ENCODE measurements at places on chromosomes 6 and 20.

- no peak for DNase-seq
Measured at GRCh38 chr20:61658563-61658962, 406.5 kb downstream of the CDH4 start.

DNA sequence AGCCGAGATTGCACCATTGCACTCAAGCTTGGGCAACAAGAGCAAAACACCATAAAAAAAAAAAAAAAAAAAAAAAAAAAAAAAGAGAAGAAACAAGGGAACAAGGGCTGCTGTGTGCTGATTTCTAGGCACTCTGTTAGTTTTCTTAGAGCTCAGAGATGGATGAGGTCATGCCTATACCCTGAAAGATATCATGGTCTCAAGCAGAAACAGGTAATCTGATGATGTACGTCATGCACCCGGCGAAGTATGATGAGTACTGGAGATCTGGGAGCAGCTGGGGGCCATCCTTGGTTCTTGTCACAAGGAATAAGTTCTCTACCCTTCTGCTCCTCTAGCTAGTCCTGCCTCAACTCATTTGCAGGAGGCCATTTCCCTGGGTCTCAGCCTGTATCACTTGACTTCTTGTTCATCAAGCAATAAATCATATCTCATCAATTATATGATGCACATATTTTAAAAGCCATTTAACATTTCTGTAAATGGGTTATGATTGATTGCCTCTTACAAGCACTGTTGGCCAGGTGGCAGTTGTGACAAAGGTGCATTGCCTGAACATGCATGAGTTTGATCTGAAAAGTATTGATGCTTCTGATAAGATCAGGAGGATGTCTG is 517.2 kb downstream of the DHX35 start:
- peak; percentile 24 for DNase-seq

GRCh38 chr6:123323452-123324329 is 313.1 kb downstream of the TRDN start:
- DNase-seq: no peak

DNA sequence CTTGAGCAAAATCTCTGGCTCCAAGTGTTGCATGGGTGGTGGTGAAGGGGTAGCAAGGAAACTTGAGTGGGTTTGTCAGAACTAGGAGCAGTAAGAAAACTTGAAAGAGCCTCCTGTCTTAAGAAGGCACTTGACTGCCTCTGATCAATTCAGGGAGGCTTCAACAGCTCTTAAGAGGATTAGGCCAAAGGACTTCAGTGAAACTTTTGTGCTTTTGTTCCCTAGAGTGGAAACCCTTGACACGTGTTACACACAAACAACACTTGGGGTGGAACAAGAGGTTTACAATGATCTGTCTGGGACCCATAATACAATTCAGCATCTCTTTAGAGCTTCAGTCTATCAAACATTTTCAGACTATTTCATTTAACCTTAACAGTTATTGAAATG is 80.1 kb upstream of the ARMC2 start:
- DNase-seq: no peak

DNA sequence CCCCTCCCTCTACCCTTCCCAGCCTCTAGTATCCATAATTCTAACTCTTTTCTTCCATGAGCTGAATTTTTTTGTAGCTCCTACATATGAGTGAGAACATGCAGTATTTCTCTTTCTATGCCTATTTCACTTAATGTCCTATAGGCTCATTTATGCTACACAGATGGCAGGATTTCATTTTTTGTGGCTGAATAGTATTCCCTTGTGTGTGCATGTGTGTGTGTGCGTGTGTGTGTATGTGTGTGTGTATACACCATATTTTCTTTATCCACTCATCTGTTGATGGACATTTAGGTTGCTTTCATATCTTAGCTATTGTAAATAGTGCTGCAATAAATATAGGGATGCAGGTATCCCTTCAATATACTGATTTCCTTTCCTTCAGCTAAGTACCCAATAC is 101.0 kb downstream of the ADAT2 start:
- DNase-seq: no peak

- DNase-seq: no peak
Measured at GRCh38 chr6:137370871-137371633, 123.1 kb downstream of the OLIG3 start.

- no peak for DNase-seq
Measured at GRCh38 chr6:111604259-111605099, 1.2 kb downstream of the TRAF3IP2 start.

DNA sequence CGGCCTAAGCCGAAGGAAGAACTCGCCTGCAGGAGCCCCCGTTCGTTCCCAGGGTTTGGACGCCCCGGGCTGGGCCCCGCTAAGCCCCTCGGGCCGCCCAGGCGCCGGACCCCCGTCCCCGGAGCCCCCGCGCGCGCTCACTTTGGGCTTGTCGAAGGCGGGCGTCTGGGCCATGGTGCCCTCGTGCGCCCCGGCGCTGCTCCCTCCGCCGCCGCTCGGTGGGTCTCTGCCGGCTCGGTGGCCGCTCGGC is 140 bp downstream of the ADA start:
- no peak for DNase-seq

GRCh38 chr6:112557961-112558360 is 210.8 kb downstream of the RFPL4B start:
- DNase-seq: no peak

GRCh38 chr6:158903801-158904200 is 84.6 kb upstream of the EZR start:
- DNase-seq: no peak

DNA sequence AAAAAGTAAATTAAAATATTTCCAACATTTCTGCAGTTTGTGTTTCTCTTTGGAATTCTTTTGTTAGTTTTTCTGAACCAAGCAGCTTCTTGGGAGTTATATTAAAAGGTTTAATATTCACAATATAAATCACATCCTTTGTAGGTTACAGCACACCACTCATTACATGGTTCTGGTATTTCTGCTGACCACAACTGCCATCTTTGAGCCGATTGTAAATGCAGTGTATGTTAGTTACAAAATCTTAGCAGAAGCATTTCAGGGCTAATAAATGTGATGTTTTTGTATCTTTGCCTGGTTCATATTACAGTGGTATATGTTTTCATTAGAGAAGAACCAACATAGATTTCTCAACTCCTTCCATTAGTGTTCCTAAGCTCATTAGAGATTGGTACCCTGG is 19.1 kb upstream of the TSHZ2 start:
- no peak for DNase-seq

DNA sequence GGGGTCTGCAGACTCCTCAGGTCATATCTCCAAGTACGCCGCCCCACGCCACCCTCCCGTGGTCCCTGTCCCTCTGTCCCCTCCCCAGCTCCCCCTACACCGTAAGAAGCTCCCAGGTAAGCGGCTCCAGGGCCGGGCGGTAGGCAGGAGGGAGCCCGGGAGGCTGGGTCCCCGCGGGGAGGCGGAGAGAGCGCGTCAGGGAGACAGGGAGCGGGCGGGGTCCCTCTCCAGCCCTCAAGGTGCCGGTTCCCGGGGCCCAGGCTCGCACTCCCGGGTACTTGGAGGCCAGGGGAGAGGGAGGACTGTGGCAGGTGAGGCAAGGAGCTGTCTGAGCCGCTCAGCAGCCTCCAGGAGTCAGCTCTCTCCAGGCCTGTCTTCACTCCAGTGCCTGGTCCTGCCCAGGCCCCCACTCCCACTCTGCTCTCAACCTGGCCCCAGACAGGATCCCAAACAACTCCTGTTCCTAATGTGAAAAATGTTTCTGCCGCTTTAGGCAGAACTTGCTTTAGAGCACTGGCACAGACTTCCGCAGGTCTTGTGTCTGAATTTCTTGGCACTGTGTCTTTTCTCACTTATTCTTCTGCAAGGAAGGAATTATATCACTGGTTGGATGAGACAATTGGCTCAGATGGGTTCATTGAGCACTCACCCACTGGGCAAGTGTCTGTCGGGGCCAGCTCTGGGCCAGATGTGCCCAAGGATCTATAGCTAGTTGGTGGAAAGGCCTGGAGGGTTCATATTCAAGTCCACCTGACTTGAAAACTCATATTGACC is 36.6 kb downstream of the HLA-G start:
- DNase-seq: no peak

DNA sequence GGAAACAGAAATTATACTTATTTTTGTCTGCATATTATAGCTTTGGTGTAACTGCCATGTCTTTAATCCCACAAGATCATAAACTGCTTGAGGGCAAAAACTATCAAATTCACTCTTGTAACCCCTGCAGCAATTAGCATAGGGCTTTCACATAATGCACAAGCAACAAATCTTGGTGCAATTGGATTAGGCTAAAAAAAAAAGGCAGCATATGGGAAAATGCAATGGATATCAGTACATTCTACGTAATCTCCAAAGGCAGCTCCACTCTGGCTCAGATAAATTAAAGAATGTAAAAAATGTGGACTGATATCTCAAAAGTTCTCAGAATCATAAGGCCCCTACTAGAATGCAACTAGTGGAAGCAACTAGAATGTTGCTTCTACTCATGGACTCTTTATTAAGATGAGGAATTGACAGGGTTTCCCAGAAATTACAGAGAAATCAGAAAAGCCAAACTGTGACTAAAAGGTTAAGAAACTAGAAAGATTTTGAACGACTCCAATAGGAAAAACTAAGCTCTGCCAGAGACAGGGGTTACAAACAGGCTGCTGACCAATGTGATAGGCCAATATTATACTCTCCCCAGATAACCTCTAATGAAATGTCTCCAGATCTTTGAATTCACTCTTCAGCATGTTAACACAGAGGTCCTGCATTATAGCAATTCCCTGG is 55.0 kb downstream of the FILIP1 start:
- DNase-seq: no peak

DNA sequence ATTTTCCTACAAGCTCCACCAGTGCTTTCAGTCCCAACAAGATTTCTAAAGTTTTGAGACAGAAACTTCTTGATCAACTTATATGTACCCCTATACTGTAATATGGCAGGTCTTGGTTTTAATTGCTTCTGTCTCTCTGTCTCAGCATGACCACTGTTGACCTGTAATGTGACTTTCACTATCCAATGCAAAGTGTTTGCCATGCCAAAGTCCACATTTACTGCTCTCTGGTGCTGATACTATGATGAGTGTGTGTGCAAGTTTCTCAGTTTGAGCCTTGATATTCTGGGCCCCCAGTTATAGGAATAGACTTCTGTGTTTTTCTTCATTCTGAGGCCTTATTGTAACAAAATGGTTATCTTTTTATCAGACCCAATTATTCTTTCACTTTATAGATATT is 45.8 kb downstream of the OR2J2 start:
- DNase-seq: no peak

- DNase-seq: no peak
Measured at GRCh38 chr6:138106665-138107077, 548 bp downstream of the PERP start.

- DNase-seq: no peak
Measured at GRCh38 chr6:21873562-21873961, 280.0 kb downstream of the SOX4 start.

GRCh38 chr20:47124181-47124717 is 229.6 kb downstream of the EYA2 start:
- DNase-seq: no peak

- DNase-seq: no peak
Measured at GRCh38 chr6:42022755-42023384, 27.5 kb upstream of the TAF8 start.

- DNase-seq: no peak
Measured at GRCh38 chr6:53067849-53068361, 2.7 kb downstream of the FBXO9 start.

GRCh38 chr6:115323001-115323400 is 737.7 kb downstream of the FRK start:
- no peak for DNase-seq

- DNase-seq: no peak
Measured at GRCh38 chr20:52087471-52087870, 104.1 kb downstream of the ZFP64 start.

DNA sequence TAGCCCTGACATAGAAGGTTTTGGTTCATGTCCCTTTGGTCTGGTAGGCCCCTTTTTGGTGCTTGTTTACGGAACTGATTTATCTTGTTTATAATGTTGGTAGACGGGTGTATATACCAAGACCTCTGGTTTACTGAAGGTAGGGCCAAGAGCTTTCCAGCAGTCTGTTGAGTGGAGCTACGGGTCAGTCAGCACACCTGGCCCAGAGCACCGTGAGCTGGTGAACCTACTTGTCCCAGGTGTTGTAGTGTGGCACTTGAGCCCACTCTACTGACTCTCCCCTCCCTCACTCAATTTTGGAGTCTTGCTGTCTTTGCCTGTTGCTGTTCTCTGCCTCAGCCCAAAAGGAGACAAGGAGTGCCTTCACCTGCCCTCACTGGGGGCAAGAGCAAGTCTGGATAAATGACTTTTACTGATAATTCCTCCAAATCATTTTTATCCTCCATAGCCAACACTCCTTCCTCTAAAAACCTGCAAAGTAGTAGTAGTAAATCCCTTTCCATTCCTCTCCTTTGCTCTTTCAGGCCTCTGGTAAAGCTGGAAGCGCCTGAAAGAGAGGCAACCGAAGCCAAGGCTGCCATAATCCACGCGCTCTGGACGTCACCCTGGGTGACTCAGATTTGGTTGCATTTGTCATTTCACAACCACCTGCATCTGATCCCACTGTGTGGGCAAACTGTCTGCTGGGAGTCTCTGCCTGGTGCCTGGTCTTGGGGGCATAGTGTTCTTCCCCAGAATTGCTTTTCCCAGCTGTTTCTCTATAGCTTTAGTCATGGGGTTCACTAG is 22.2 kb downstream of the RREB1 start:
- DNase-seq: no peak

DNA sequence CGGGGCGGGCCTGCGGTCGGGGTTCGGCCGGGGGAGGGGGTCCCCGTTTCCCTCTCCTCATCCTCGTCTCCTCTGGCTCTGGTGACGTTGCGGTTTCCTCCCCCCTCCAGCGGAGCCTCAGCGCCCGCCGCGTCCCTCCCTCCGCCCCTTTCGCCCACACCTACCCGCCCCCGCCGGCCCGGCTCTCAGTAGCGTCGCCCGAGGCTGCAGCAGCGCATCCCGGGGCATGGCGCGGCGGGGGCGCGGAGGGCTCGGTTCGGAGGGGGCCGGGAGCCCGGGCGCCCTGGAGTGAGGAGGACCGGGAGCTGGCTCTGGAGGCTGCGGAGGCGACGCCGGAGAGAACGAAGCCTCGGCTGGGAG is at the start of gene DSE:
Gene DSE (plus strand): TSS at position 188 of the 360 bp plus-strand sequence. CDS start 28,304 bp downstream, outside the sequence.
- no peak for DNase-seq
